ENCODE measurements at places on chromosomes 4 and X. TPM values are rescaled to one million over a fixed set of nuclear protein-coding genes. Genes with fewer than 3 reads are reported as not detected.

Gene MGST2
- 194 TPM for total RNA-seq

Gene AWAT2
- total RNA-seq = not detected

Gene ZRSR2
- total RNA-seq = 11.7 TPM

Gene CACNA1F
- 0.20 TPM for total RNA-seq

Gene MAGT1
- total RNA-seq = 69.4 TPM

Gene SLC4A4
- 225 TPM for total RNA-seq

Gene UCHL1
- 12.8 TPM for total RNA-seq

Gene TKTL2
- total RNA-seq = not detected

Gene DCLK2
- total RNA-seq = 14.0 TPM

Gene ABHD18
- 12.1 TPM for total RNA-seq

Gene HELT
- total RNA-seq = not detected

Gene P2RY4
- total RNA-seq = not detected

Gene LUZP4
- not detected for total RNA-seq

- DNase-seq = peak; percentile 55
These were observed 6.0 kb downstream of the SLC2A9 start for GRCh38 chr4:10015140-10015753.

DNA sequence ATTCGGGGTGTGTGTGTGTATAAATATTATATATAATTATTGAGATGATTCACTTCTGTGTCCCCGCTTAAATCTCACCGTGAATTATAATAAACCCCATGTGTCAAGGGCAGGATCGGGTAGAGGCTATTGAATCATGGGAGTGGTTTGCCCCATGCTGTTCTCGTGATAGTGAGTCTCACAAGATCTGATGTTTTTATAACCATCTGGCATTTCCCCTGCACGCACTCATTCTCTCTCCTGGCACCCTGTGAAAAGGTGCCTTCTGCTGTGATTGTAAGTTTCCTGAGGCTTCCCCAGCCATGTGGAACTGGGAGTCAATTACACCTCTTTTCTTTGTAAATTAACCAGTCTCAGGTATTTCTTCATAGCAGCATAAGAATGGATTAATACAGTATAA is 851.4 kb upstream of the AGA start:
- DNase-seq = no peak

- no peak for DNase-seq
These were observed 68.1 kb downstream of the APBB2 start for GRCh38 chr4:41146196-41146595.

DNA sequence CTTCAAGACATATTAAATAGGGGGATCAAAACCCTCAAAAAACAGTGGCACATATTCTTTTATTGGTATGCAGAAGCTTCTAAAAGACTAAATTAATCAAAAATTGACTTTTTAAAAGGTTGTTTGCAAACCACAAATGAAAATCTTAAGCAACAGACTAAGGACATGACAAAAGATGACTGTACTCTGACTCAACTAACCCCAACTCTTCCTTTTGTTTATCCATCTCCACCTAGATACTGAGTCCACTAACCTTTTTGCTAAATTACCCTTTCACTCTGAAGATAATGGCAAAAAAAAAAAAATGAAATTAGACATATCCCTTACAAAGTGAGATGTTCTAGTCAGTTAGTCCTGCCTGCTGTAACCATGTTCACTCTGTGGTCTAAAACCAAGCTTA is 91.6 kb upstream of the NLRP2B start:
- DNase-seq = no peak

DNA sequence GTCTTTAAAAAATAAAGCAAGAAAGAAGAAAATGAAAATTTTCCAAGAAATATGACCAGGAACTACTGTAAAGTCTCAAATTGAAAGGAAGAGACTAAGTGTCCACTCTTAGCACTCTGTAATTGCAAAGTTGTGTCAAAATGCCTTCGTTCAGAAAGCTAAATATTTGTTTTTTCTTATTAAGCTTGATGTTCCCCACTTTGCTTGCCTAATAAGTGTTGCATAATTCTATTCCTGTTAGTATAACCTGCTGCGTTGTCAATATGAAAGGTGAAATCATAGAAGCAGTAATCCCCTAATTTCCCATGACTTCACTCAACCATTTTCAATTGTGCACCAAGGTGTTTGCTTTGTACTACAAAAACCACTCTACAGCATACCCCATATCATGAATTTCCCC is 442.9 kb upstream of the CTSO start:
- no peak for DNase-seq

GRCh38 chrX:44054863-44055601 is 81.8 kb upstream of the NDP start:
- DNase-seq = no peak

- DNase-seq = peak; percentile 72
These were observed 82.2 kb downstream of the STOX2 start for GRCh38 chr4:183986971-183987946.

DNA sequence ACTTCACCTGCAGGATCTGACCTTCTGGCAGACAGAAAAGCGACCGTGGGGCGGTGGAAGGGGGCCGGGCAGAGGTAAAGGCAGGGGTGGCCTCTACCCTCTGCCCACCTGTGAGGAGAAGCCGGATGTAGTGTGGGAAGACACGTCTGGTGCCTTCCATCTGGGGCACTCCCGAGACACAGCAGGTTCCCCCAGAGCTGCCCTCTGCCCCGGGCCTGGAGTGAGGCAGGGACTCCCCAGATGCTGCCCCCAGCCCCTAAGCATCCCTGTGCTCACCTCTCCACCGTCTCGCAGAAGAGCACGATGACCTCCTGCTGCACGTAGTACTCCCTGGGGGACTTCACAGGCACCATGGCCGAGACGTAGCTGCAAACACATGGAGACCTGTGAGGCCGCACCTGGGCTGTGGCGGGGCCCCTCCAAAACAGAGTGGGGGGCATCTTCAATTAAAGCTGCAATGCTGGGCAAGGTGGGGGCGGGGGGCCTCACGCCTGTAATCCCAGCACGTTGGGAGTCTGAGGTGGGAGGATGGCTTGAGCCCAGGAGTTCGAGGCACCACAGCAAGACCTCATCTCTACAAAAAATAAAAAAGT is 75.3 kb upstream of the MXD4 start:
- DNase-seq = no peak

DNA sequence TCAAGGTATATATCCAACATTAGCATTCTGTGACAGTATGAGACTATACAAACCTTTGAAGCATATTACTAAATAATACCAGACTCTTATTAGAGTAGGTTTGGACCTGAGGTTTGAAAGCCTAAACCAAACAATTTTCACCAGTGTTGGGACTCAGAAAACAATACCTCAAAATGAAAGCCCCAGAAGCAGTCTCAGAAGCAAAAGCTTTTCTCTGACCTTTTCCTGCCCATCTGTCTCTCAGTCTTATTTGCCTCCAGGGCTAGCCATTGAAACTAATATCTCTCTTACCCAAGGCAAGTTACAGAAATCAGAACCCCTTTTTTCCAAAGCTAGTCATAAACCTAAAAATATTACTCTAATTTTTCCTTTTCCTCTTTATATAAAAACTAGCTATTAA is 163.3 kb downstream of the PTCHD1 start:
- DNase-seq = no peak

- DNase-seq = no peak
These were observed 941.9 kb downstream of the PCDH18 start for GRCh38 chr4:136590440-136590839.

- DNase-seq = no peak
These were observed 103.3 kb upstream of the PCDH18 start for GRCh38 chr4:137635601-137636000.

DNA sequence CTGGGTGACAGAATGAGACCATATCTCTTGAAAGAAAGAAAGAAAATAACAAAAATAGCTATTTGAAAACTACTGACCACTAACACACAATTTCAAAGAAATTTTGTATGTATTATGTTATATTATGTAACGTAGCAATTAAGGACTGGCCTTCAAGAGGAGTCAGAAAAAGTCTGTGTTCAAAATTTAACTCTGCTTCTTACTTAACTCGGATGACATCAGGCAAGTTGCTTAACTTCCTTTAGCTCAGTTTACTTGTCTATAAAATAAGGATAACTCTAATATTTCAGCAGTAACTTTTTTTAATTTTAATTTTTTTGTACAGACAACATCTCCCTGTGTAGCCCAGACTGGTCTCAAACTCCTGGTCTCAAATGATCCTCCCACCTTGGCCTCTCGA is 14.6 kb upstream of the PRSS12 start:
- DNase-seq = no peak

- no peak for DNase-seq
These were observed 42.0 kb downstream of the LIMCH1 start for GRCh38 chr4:41580007-41580406.

GRCh38 chr4:173413036-173413435 is 14.1 kb upstream of the SCRG1 start:
- DNase-seq = no peak

- no peak for DNase-seq
These were observed 73.8 kb downstream of the POLA1 start for GRCh38 chrX:24767557-24767956.

- DNase-seq = no peak
These were observed 13.5 kb downstream of the DCHS2 start for GRCh38 chr4:154478128-154478527.

DNA sequence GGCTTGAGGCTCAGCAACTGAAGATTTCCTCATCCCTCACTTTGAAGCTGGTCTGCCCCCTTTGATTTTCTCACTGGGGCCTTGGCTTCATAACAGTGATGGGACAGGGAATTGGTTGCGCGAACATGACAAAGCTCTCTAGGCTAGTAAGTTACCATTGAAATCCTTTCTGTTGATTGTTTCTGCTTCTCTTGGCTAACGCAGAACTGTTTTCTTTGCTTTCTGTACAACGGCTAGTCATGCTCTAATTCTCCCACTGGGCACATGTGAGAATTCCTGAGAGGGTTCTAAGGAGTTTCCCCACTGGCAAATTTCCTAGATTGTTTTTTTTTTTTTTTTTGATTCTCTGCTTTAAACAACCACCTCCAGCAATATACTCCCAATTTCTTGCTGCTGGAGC is 738.6 kb downstream of the PCDH7 start:
- no peak for DNase-seq

GRCh38 chrX:130974323-130974722 is 71.3 kb upstream of the ENOX2 start:
- DNase-seq = no peak

DNA sequence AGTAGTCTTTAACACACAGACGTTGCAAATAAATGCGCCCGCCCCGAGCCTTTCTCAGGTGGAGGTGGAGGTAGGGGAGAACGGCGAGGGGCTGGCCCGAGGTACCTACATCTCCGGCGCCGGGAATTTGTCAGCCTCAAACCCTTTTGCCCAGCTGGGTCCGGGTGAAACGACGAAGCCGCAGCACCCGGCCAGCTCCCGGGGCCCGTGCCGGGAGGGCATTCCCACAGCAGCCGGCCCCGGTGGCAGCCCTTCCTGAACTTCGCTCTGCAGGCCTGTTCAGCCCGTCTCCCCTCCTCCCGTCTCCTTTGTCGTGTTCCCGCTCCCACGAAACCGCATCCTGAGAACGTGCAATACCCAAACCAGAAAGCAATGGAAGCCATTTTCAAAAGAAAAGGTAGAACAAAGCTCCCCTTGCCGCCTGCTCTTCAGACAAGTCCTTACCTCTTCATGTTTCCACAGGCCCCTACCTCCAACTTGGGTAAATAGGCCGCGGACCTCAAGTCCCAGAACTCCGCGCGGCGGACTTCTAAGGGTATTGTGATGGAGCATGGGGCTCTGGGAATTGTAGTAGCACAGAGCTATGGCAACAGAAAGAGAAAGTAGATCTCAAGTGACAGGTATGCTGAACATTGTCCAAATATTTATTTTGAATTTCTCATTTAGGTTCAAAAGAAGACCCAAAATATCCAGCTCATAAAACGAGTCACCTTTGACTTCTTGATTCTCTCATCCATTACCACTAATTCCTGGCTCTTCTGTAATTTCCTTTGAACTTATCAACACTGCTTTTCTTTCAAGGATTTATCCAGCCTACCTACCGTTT is at the start of gene RBM41:
TSS of gene RBM41 (minus strand) at position 501 of the 826 bp plus-strand sequence. CDS start at position 452, 49 bp downstream.
- peak; percentile 76 for DNase-seq

Data from mucosa of gallbladder (tissue), 1 donor.